ENCODE measurements at places on chromosomes 16 and 17. TPM values are rescaled to one million over a fixed set of nuclear protein-coding genes. Genes with fewer than 3 reads are reported as not detected.

Gene HID1
- not detected for total RNA-seq

Gene KRT20
- not detected for total RNA-seq

Gene SBK1
- 11.3 TPM for total RNA-seq

Gene ZNF624
- total RNA-seq: 4.5 TPM

Gene DNASE1L2
- 2.0 TPM for total RNA-seq

Data from activated CD8-positive, alpha-beta memory T cell treated with anti-CD3 and anti-CD28 coated beads, Interleukin-2, amount 10 ng/mL, durations not matched to agents 7 days and 5 days (primary cell).